ENCODE measurements at places on chromosomes 4 and X.

DNA sequence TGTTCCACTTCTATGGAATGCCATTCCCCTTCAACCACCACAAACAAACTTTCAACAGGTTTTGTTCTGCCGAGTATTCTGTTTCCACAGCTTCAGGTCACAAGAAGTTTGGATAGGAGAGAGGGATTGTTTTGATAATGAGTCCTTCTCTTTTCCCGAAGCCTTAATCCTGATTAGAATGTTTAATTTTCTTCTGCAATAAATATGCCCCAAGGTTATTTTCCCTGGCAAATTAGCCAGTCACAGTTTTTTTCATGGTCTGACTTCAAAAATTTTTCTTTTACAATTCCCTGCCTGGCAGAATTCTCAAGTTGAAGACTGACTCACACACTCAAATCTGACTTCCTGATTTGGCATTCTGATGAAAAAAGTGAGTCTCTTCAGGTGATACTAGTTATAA lies 33.1 kb upstream of the EDNRA start:
- DNase-seq = no peak

DNA sequence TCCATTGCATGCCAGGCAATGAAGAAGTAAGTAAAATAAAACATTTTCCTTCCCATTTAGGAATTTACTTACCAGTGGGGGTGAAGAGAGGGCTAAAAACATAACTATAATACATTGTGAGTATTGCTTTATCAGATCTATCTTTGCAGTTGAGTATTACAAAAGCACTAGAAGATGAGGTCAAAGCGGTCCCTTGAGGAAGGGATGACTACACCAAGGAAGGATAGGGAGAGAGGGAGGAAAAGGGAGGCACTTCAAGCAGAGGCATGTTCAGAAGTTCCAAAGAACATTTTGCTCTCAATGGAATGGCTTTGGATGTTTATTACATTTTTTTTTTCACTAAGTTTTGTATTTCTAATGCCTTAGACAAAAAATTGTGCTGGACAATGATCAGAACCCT lies 127.8 kb downstream of the TET2 start:
- no peak for DNase-seq

GRCh38 chr4:38663801-38664705 lies at the start of gene KLF3:
KLF3 (plus strand) TSS chr4:38664199; CDS start chr4:38680626, 16,427 bp downstream.
- DNase-seq = peak; percentile 95

GRCh38 chr4:165016971-165017370 lies 14.8 kb upstream of the TRIM60 start:
- no peak for DNase-seq

GRCh38 chrX:110025395-110025794 lies 22.5 kb downstream of the TMEM164 start:
- no peak for DNase-seq

- peak; percentile 59 for DNase-seq
These were observed 49.6 kb downstream of the KLF8 start for GRCh38 chrX:56281789-56282188.

- no peak for DNase-seq
These were observed 261.1 kb upstream of the PLCXD1 start for GRCh38 chrX:19912-20571.

DNA sequence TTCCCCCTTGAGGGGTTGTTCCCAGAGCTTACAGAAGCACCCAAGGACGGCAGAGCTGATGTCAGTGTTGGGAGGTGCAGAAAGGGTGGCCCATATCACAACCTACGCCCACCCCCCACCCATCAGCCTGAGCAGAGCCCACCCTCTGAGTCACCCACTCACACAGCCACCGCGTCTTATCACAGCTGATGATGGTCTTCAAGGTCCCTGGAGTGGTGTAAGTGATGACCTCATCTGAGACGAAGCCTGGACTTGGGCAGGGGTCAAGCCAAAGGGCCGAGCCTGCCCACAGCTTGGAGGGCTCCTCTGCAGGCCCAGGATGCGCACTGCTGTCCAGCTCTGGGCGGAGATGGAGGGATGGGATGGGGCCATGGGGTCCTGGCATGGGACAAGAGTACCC lies 3.0 kb upstream of the HTRA3 start:
- no peak for DNase-seq

GRCh38 chr4:53595204-53595603 lies 3.9 kb upstream of the LNX1 start:
- no peak for DNase-seq

DNA sequence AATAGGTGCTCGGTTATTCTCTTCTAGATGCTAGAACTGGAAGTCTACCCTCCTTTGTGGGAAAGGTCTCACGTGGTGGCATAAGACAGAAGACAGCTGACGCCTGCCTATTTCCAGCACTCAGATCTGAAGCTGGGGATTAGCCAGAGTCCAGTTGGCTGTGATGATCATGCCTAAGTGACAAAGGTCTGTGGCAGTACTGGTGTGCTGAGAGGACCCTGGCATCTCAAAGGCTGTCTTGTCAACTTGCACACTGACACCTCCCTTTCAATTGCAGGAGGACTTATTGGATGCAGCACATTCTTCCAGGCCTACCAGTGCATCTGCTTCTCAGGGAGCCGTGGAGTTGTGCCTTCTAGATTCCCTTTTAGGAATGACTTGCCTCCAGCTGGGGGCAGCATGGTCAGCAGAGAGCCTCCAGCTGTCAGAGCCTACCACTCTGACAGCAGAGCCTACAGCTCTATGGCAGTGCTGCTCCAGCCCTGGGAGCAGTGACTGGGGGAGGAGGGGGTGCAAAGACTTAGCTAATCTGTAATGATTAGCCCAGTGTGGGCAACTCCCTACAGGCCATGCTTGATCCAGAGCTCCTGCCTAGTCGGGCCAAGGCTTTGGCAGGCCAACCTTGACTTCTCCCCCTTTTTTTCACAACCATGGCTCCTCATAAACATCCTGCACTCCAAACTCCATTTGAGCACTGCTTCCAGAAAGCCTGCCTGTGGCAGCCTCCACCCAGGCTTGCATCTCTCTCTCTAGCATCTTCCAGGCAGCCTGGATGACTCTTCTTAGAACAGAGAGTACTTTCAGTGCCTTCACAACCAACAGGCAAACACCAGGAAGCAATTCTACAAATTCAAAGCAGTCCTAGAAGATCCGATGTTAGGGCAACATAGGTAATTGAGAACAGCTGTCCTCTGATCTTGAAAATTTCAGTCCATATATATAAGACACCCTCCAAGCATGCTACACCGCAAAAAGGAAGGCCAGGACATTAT lies 13.8 kb upstream of the FGFBP2 start:
- no peak for DNase-seq

GRCh38 chrX:128458888-128459287 lies 406.7 kb upstream of the ACTRT1 start:
- DNase-seq = no peak

DNA sequence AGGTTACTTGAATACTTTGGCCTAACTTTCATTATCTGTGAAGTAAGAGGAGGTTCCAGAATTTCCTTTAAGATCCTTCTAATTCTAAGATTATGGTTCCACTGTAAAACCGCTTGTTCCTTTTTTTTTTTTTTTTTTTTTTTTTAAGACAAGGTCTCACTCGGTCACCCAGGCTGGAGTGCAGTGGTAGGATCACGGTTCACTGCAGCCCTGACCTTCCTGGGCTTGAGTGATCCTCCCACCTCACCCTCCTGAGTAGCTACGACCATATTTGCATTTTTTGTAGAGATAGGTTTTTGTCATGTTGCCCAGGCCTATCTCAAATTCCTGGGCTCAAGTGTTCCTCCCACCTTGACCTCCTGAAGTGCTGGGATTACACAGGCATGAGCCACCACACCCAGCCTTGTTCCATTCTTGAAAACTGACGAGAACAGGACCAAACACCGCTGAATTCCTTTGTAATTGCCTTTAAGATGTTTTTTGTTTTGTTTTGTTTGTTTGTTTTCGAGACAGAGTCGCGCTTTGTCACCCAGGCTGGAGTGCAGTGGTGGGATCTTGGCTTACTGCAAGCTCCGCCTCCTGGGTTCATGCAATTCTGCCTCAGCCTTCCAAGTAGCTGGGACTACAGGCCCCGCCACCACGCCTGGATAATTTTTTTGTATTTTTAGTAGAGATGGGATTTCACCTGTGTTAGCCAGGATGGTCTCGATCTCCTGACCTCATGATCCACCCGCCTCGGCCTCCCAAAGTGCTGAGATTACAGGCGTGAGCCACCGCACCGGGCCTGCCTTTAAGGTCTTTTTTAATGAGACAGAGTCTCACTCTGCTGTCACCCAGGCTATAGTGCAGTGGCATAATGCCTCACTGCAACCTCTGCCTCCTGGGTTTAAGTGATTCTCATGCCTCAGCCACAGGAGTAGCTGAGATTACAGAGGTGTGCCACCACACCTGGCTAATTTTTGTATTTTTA lies 6.8 kb downstream of the PDS5A start:
- DNase-seq = no peak

DNA sequence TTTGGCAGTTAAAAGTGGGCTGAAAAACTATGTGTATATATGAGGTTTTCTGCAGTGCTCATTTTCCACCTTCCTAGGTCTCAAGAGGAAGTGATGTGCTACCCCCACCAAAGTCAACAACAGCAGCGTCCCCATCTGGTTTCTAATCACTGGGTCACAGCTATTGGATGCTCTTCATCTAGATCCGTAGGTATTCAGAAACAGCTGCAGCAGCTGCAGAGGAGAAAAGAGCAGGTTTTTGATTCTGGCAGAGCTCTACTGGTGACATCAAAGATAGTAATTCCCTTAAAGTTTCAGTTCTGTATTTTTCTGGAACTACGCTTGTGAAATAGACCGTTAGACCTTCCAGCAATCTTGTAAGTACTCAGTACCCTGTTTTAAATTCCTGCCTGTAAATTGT lies 5.8 kb upstream of the GUCY2F start:
- no peak for DNase-seq

GRCh38 chr4:122836941-122837340 lies 10.3 kb downstream of the FGF2 start:
- DNase-seq = no peak

DNA sequence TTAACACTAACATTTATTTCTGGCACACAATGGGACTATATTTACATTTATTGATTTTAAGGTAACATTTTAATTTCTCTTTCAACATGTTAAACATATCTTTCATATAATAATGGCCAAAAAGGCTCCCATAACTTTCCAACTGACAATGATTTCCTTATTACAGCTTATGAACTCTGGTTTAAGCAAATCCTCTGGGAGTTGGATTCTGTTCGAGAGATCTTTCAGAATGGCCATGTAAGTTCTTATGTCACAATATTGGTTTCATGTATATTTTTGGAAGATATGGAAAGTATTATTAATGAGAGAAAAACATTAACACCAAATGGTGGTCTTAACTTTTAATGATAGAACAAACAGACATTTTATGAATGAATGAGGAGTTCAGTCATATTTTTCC lies 4.1 kb downstream of the TDO2 start:
- DNase-seq = no peak

DNA sequence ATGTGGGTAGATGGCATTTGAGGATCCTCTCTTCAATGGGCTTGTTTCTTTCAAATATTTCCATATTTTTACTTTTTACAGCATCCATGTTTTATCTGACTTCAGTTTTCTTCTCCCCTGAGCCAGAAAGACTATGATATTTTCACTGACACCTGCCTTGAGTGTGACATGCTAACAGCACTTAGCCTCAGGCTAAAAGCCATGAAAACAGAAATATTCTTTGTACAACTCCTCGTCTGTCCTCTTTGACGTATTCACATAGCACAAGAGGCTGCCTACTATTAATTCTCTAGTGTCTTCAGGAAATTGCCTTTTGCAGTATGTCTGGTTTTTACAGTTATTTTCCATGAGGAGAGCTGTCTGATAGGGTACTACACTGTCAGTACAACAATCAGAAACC lies 215.0 kb downstream of the MAD2L1 start:
- no peak for DNase-seq

DNA sequence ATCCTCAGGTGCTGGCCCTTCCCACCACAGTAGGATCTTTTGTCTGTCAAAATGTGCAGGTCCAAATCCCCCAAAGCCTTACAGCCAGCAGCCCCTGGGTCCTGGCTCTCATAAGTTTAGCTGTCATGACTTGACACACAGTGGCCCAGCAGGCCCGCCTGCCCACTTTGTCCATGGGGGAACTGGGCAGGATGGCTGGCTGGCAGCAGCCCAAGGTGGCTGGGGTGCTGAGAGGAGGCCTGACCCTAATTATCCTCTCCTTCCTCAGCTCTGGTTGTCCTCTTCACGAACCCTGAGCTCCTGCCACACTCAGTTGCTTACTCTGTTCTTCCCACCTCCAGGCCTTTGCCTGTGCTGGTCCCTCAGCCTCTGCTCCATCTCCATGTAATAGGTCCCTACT lies 46.4 kb upstream of the PJA1 start:
- no peak for DNase-seq

- no peak for DNase-seq
These were observed 64.8 kb downstream of the NDST3 start for GRCh38 chr4:118099106-118099505.

DNA sequence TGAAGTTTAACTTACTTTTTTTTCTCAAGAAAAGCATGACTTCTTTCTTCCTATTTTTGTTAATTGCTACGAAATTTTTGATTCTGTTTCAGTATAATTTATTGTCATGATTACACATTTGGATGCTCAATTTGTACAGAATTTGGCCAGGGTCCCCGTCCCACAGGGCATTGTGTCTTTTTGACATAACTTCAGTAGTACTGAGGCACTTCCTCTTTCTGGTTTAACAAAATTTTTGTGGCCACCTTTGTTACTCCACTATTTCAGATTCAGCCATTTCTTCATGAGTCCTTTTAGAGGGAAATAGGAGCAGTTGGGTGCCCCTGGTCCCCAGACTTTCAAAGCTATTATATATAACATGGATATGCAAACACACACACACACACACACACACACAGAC lies 1248.7 kb downstream of the PCDH7 start:
- no peak for DNase-seq

GRCh38 chrX:36422368-36422767 lies 502.8 kb downstream of the CFAP47 start:
- no peak for DNase-seq

- DNase-seq = no peak
These were observed 107.8 kb downstream of the AR start for GRCh38 chrX:67651437-67652142.

DNA sequence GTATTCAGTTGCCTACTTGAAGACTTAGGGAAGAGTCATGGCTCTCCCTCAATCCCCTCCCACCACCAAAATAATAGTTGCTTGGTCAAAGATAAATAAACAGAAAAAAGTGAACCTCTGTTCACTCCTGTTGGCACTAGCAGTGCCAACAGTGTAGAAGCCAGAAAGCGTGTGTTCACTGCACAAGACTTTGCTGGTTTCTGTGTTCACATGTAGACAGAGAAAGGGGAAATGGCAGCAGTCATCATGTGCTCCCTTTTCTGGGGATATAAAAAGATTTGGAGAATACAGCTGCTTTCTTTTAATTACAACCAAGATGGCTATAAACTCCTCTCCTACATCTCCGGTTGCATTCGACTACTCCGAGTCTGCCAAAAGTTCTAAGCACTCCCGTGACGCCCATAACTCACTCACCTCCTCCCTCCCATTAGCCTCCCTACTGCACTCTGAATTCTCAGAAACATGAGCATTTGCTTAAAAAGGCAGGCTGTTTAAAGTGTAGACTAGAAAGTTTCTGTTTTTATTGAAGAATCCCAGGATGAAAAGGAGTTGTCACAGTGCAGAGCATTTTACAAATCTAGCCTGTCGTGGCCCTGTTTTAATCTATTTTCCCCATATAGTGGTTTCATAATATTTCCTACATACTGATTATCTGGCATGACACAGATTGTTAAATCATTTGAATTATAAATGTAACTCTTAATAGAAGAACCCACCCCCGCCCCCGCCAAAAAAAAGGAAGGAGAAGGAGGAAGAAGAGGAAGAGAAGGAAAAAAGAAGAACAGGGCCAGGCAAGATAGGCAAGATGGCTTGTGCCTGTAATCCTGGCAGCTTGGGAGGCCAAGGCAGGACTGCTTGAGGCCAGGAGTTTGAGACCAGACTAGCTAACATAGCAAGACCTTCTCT lies 16.7 kb downstream of the LGI2 start:
- DNase-seq = no peak
